ENCODE measurements at places on chromosomes 4 and X. TPM values are rescaled to one million over a fixed set of nuclear protein-coding genes. Genes with fewer than 3 reads are reported as not detected.

- DNase-seq: no peak
These were observed 66.2 kb downstream of the MAGEA1 start for GRCh38 chrX:153245288-153245731.

TXK gene
- polyA plus RNA-seq: 0.15 TPM

GRCh38 chrX:24577091-24577490 lies 70.1 kb downstream of the PCYT1B start:
- no peak for DNase-seq

DNA sequence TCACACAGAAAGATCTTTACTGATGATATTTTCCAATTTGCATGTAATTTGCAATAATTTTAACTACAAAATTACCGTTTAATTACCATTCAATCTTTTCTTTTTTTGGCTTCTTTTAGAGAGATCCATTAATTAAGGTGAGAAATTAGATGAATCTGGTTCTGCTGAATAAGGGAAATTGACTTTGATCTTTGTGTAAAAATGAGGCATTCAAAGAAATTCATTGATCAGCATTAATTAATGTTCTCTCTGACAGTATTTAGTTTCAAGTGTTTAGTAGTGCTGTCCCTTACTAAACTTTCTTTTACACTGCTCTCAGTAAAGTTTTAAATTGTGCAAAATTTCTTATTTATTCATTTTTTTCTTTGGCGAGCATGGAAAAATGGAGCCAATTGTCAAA lies 97.2 kb upstream of the KCTD8 start:
- no peak for DNase-seq

THOC2 gene
- 35.5 TPM for polyA plus RNA-seq

GRCh38 chr4:21726255-21726815 lies 222.2 kb downstream of the KCNIP4 start:
- DNase-seq: no peak

DNA sequence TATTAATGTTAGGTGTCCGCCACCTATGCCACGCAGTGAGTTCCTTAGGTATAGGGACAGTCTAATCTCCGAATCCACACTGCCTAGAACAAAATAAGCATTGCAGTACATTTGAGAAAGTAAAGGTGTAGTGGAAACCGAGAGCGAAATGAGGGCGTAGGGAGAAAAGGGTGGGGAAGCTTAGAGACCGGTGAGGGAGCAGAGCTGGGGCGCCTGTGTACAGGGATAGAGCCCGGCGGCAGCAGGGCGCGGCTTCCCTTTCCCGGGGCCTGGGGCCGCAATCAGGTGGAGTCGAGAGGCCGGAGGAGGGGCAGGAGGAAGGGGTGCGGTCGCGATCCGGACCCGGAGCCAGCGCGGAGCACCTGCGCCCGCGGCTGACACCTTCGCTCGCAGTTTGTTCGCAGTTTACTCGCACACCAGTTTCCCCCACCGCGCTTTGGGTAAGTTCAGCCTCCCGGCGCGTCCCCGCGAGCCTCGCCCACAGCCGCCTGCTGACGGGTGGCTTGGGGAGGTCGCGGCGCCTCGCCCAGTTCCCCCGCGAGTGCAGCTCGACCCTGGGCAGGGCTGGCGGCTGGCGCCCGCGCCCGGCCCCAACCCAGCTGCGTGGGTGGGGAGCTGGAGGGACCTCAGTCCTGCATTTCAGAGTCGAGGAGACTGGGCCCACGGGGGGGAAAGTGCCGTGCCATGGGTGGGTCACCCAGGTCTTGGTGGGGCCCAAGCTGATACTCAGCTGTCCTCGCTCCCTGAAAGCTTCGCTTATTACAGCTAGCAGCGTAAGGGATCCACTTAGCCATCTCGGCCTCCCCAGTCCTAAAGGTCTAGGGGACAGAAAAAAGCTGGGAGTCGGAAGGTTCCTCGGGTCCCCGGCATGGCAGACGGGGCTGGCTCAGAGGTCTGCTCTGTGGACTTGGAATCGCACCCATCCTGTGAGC lies at the start of gene ANXA3:
ANXA3 (plus strand) TSS at position 351 of the 932 bp plus-strand sequence. CDS start 2,704 bp downstream, outside the sequence.
- peak; percentile 18 for DNase-seq

DNA sequence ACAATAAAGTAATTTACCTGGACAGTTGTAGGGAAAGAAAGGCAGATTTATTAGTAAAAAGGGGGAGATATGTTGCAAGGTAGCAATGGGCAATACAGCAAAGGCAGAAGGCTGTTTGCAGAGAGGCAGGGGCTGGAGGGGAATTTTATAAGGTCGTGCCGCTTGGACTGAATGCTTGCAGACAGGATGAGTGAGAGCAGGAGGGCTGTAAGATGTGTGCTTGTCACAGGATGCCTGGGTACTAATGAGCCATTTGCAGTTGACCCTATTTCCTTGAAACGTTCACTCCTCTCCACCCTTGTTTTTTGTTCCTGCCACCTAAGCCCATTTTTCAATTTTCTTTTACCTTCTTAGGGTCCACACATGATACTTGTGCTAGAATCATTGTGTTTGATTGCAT lies 214.7 kb downstream of the TRAM1L1 start:
- DNase-seq: no peak

- no peak for DNase-seq
These were observed 54.7 kb downstream of the CPE start for GRCh38 chr4:165433529-165433928.

DNA sequence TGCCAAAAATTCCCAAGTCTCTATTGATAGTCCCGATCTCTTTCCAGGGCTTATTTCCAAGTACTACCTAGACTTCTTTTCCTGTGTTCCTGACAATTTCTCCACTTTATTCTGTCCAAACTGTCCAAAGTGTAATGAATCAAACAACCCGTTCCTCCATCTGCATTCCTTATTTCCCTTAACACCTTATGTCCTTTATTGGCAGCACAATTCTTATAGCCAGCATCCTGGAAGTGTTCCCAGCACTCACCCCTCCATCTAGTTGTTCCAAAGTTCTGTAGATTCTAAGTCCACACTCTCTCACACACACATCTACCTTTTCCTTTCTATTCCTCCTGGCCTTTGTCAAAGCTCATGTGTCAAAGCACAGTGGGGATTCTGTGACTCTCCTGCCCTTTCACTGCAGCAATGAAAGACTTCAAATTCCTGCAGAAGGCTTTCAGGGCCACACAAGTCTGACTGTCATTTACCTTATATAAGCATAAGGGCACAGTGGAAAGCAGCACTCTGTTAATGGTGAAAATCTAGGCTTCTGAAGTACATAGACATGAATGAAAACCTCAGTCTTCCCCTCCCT lies 22.1 kb downstream of the LIMCH1 start:
- no peak for DNase-seq

IGFBP7 gene
- polyA plus RNA-seq: 1.1 TPM

DNA sequence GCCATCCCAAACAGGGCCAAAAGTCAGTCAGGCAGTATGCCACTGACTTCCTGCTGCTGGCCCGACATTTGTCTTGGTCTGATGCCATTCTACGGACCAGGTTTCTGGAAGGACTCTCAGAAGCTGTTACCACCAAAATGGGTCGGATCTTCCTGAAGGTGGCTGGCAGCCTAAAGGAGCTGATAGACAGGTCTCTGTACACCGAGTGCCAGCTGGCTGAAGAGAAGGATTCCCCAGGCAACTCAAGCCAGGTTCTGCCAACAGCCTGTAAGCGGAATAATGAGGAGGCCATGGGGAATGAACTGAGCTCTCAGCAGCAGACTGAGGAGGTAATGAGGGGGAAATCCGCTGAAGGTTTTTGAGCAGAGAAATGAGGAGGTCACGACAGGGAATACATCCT lies 95.7 kb downstream of the RTL9 start:
- no peak for DNase-seq

- DNase-seq: no peak
These were observed 153.7 kb downstream of the FBXW7 start for GRCh38 chr4:152382057-152382785.

DNA sequence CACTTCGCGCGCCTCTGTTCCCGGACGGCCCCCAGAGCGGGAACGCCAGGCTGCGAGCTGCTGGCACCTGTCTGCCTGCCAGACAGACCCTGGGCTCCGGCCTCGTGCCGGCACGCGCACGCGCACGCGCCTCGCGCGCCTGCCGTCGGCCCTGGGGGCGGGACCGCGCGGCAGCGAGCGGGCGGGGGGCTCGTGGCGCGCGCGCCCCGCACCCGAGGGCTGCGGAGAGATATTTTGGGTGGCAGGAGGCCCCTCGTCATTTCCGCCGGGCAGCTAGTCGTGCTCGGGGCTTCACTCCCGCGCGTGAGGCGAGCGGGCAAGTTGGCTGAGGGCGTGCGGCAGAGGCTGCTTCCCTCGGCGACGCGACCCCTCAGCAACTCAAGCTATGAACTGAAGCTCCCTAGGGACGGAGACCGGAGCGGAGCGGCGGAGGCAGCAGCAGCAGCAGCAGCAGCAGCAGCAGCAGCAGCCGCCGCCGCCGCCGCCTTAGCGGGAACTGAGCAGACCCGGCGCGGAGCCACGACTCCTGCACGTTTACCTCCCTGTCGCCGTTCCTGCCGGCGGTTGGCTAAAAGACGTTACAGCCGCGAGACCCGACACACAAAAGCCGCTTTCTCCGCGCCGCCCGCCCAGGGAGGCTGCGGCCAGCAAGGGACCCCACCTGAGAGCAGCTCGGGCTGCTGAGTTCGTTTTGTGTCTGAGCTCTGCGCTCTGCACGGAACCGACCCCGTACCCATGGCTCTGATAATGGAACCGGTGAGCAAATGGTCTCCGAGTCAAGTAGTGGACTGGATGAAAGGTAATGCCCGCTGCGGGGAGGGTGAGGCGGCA lies at the start of gene CNKSR2:
CNKSR2 (plus strand) TSS at position 256 of the 831 bp plus-strand sequence; CDS start at position 736, 480 bp downstream.
- peak; percentile 81 for DNase-seq

DNA sequence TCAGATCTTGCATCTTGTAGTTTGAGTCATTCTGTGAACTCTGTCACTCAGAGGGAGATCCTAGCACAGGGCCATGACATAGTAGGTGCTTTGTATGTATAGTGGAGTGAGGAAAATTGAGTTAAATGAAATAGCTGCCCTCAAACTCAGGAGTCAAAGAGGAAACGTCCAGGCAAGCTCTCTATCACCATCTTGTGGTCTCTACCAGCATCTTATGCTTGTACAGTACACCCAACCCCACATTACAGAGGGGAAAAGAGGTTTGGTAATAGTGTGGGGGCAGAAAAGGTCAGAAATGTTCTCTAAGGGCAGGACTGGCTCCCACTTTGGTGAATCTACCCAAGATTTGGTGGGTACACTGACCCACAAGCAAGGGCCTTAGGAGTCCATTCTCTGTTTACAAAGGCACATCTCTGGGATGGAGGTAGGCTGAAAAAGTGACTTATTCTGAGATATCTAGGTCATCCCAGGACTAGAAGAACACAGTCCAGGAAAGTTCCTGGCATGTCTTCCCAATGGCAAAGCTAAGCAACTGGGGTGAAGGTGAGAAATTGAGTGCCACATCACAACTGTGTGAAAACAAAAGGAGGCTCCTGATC lies 131.8 kb downstream of the OR13H1 start:
- no peak for DNase-seq

DNA sequence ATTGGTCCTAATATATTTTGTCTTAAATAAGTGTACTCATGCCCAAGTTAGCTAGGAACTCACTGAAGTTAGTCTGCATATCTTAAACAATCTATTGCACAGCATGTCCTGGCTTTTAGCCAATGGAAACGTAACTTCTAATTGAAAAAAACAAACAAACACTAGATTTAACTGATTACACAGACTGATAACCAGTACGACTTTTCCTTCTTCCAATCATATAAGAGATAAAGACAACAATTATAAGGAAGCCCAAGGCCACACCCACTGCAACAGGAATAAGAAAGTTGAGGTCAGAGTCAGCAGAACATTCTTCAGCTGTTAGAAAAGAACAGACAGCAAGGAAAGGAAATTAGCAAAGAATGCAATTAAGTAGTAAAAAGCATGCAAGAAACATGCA lies 40.8 kb downstream of the LAMP2 start:
- no peak for DNase-seq

- no peak for DNase-seq
These were observed 996.4 kb downstream of the C4orf33 start for GRCh38 chr4:130092187-130093015.

DNA sequence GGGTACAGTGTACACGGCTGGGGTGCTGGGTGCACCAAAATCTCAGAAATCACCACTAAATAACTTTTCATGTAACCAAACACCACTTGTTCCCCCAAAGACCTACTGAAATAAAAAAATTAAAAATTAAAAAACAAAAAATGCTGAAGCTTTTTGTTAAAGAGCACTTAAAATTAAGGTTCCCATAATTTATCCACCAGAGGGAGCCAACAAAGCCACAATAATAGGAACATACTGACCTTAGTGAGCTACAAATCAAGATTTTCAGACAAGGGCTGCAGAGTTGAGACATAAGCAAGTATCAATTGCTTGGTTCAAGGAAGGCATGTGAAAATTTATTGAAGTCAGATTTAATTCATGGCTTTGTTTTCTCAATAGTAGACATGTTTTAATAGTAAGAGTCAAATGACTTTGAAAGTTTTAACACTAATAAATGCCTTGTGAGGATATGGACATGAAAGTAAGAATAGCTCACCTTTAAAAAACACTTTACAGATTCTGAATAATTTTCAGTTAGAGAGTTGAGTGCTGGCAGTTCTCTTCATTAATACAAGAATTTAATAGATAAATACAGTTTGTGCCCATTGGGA lies 43.0 kb upstream of the SCOC start:
- no peak for DNase-seq

LDB2 gene
- polyA plus RNA-seq: not detected

DNA sequence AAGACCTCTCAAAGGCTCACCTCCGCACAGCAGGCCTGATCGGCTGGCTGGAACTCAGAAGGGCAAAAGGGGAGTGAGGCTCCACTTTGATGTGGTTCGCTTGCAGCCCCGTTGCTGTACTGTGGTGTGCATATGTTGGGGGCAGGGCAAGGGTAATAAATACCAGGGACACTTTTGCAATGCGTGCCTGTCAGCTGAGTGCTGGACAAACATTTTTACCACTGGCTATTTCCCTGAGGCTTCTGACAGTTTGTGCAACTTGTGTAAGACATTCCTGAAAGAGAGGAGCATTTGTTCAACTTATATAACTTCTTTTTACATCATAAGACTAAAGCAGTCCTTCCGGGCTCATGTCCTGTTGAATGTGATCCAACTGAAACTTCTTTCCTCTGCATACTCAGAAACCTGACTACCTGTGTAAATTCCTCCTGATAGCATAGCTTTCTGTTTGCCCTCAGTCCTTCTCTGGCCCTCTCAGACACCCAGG lies 82.3 kb downstream of the SPRY1 start:
- no peak for DNase-seq

DNA sequence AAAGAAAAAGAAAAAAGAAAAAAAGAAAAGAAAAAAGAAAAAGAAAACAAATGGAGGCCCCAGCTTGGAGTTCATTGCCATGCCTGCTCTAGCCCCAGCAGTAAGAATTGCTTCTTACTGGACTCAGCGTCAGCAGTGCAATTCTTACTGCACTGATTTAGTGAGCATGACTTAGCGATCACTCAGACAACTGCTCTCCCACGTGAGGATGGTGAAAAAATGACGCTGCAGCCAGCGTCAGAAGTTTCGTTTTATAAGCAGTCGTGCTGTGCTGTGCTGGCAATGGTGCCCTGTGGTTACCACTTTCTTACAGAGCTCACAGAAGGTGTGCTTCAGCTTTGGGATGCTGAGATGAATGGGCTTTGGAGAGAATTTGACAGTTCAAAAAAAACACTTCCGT lies 68.3 kb upstream of the DDX3X start:
- DNase-seq: peak; percentile 39
